Activated CD4-positive, alpha-beta T cell treated with anti-CD3 and anti-CD28 coated beads, Interleukin-2, amount 50 U/mL, for 4 hours (primary cell): ENCODE measurements at places on chromosomes 13 and 19.

DNA sequence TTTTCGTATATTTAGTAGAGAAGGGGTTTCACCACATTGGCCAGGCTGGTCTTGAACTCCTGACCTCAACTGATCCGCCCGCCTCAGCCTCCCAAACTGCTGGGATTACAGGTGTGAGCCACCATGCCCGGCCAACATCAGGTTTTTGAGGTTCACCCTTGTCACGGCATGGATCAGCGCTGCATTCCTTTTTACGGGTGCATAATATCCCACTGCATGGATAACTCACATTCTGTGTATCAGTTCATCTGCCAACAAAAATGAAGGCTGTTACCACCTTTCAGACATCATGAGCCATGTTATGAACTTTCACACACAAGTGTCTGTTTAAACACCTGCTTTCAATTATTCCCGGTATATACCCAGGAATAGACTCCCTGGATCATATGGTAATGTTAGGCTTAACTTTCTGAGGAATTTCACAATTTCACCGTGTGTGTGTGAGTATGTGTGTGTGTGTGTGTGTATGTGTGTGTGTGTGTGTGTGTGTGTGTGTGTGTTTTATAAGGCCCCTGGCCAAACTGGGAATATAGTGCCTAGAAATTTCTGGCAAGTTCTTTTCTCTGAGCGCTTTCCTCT lies 52.2 kb downstream of the AP1M1 start:
- no peak for DNase-seq

DNA sequence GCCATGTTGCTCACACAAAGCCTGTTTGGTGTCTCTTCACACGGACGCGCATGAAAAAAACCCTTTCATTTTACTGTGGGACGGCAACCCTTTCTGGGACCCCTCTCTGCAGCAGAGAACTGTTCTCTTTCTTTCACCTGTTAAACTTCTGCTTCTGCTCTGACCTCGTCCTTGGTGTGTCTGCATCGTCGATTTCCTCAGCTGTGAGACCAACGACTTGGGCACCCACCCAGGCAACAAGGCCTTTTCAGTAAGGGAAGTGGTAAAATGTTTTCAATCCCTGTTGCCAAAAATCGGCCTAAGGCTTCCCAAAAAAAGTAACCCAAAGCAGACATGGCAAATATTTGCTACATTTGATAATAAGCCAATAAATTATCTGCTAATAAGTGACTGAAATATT lies 515.3 kb downstream of the IRS2 start:
- DNase-seq: no peak

DNA sequence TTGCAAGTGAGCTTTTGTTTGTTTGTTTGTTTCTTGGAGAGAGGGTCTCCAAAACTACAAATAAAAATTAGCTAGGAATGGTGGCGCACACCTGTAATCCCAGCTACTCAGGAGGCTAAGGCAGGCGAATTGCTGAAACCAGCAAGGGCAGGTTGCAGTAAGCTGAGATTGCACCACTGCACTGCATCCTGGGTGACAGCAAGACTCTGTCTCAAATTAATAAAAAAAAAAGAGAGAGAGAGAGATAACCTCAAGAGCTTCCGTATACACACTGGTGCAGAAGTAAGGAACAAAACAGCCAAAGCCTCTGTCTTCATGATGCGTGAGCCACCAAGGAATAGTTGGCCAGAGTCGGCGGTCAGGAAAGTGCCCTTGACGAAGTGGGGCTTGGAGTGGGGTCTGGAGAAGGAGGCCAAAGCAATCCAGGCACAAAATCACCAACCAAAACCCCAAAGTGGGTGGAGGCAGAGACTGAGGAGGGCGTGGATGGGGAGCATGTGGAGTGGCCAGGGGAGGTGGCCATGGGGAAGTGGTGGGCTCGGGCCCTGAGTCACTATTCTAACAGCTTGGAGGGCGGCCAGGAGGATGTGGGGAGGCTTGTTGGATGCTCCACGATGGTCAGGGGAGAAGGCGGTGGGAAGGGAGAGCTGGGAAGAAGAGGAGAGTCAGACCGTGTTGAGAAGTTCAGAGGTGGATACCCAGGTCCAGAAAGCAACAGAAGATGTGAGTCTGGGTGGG lies 21.2 kb upstream of the TOMM40 start:
- no peak for DNase-seq

DNA sequence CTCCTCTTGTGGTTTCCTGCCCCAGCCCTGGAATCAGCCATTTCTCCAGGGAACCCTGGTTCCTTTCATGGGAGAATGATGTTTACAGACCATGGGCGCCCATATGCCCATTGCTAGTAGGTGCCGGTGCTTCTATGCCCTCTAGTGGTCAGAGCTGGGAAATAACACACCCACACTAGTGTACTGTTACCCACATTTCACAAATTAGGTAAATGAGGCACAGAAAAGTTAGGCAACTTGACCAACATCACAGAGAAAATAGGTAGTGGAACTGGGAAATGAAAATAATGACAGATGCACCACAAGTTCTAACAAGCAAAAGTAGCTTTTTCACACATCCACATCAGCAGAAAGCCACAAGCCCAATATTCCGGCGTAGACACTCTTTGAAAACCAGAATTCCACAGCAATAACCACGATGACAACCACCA lies 1.3 kb upstream of the CEACAM3 start:
- peak; percentile 60 for DNase-seq

DNA sequence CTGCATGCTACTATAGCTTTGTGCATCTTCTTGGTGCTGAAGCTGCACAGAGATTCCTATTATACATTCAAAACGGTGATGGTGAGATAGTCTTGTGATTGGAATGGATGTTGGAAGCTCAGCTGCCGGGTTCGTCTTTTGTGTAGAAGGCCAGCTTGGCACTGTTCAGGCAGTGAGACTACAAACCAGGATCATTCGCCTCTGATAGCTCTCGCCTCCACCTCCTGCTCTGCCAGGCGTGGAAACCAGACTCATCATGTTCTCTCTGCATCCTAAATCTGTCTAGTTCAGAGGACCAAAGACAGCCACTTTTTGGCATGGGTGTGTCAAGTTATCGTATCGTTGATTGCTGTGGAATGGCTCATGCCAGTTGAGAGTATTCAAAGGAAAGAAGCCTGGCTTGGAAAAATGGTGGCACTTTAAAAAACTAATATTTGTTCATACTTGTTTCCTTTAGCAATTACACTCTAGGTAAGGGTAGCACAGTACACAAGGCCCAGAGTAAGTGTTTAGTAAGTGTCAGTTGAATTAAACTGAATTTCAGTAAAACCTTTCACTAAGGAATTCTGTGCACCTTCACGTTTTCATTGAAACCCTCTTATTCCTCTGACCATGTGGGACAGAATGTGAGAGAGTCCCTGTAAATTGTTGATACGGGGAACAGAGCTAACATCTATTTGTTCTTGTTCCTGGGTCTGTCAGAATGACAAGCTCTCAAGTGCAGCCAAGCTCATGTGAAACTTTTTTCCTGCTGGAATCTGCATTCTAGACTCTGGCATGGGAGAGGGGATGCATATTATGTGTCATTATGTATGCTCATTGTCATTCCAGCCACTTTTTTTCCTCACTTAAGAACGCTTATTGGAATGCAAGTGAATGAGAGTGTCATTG lies 69.8 kb downstream of the DPY19L3 start:
- DNase-seq: no peak

DNA sequence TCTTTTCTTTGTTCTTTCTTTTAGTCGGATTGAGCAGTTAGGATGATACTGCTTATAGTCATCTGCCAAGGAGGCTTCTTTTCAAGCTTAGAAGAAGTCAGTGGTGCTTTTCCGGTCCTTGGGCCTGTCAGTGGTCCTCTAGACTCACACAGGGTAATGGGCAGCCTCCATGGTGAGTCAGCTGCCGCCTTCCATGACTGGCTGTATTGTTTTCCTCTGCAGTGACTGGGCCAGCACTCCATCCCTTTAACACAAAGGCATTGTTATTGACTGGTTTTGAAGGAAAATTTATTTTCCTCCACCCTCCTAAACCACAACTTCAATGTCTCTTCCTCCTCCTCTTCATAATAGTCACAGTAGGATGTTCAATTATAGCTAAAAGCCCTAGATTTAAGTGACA lies 47.1 kb upstream of the CNMD start:
- DNase-seq: no peak

DNA sequence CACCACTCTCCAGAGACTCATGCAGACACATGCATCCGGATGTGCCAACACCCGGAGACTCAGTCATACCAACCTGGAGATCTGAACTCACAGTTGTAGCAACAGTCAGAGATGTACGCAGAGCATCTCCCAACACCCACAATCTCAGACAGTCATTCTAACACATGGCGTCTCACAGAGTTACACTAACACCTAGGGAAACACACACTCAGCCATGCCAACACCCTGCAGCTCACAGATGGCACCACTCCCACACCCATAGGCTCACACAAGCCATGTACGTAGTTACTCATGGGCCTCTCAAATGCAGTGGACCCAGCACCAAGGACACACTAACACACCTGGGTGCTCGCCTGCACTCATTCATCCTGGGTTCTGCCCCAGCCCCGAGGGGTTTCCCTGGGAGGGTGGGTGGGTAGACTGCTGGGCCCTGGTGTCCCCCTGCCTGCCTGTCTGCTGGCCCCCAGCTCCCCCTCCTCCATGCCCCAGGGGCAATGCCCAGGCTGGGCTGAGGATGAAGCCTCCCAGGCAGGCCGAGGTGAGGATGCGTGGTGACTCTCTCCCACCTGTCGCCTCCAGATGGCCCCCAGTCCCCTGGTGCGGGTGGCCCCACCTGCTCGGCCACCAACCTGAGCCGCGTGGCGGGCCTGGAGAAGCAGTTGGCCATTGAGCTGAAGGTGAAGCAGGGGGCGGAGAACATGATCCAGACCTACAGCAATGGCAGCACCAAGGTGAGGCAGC lies 10.0 kb downstream of the PKN1 start:
- no peak for DNase-seq

GRCh38 chr19:56491399-56491798 lies 14.3 kb upstream of the ZNF667 start:
- no peak for DNase-seq

DNA sequence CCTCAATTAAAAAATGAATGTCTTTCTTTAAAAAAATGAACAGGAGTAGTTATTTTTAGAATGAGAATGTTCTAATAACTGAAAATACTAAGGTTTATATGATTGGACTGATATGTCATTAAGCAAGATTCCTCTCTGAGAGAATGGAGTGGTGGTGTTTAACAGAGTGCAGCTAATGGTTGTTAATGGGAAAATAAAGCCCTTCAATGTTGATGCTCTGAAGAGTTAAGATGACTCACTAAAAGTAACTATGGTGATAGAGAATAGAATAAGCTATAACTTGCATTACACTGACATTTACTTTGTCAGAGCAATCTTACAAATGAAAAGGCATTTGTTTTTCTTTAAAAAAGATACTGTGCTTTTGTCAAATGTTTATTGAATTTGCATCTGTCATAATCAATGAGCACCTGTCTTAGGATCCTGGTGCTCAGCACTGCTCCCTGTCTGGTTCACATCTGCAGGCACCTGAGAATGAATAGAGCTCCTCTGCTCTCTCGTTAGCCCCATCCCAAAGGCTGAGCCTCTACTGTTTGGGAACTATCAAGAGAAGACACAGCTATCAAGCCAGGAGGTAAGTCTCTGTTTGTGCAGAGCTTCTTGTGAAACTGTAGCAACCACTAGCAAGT lies 15.1 kb downstream of the PABPC3 start:
- no peak for DNase-seq

DNA sequence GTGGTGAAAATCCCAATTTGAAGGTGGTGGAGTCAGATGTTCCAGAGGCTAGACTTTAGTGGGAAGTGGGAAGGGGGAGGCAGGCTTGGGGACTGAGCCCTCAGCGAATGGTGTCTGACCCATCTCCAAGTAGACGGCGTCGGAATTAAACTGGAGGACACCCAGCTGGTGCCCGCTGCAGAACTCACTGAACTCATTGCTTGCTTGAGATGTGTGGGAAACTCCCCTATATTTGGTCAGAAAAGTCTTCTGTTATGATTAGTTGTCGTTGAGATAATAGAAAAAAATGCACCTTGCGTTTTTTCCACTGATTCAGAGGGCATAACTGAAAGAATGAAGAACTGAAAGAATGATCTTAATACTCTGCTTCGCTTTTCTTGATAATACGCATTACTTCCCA lies 871 bp upstream of the ZNF583 start:
- no peak for DNase-seq

GRCh38 chr13:30052120-30052519 lies 201.7 kb upstream of the UBL3 start:
- no peak for DNase-seq

GRCh38 chr13:33867472-33867871 lies 49.5 kb downstream of the RFC3 start:
- DNase-seq: no peak

- no peak for DNase-seq
Observed at GRCh38 chr13:109773276-109773675, 13.1 kb downstream of the IRS2 start.

DNA sequence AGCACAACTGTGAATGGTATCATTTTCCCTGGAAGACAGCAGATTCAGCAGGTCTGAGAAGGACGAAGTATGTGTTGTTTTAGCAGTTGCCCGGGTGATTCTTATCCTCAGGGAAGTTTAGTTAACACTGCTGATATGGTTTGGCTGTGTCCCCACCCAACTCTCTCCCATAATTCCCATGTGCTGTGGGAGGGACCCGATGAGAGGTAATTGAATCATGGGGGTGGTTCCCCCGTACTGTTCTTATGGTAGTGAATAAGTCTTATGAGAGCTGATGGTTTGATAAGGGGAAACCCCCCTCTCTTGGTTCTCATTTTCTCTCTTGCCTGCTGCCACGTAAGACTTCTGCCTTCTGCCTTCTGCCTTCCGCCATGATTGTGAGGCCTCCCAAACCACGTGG lies 81.0 kb upstream of the UBAC2 start:
- no peak for DNase-seq

- DNase-seq: no peak
Observed at GRCh38 chr13:22176968-22177520, 506.2 kb downstream of the FGF9 start.

GRCh38 chr13:37340901-37341670 lies 235.6 kb upstream of the CSNK1A1L start:
- DNase-seq: no peak

GRCh38 chr19:8731428-8732169 lies 10.2 kb downstream of the OR2Z1 start:
- DNase-seq: no peak
